ENCODE measurements at places on chromosomes 3 and 15. TPM values are rescaled to one million over a fixed set of nuclear protein-coding genes. Genes with fewer than 3 reads are reported as not detected.

The UBA7 gene
- 86.4 TPM for total RNA-seq

The IL17RB gene
- 1.1 TPM for total RNA-seq

The NR2E3 gene
- total RNA-seq, result not detected

The IL17RD gene
- total RNA-seq, result 0.02 TPM

The GOLGA8N gene
- 1.3 TPM for total RNA-seq

The SUSD5 gene
- not detected for total RNA-seq

The SLC6A20 gene
- total RNA-seq, result not detected

The PFKFB4 gene
- total RNA-seq, result 22.4 TPM

The PRSS50 gene
- not detected for total RNA-seq

The NUTM1 gene
- total RNA-seq, result not detected

DNA sequence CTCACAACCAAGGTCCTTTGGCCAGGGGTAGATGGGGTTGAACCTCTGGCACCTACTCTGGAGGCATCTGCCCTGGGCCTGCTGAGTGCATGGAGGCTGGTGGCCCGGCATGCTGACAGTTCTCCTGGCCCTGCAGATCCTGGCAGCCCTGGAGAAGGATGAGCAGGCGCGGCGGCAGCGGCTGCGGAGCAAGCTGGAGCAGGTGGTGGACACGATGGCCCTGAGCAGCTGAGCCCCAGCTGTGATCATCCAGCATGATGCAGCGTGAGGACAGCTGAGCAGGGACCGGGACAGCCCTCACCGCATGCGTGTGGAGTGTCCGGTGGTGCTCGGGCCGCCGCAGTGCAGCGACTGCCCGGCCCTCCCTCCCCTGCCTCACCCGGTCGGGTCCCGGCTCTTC, 50.9 kb downstream of the PLXNA1 start:
- H3K36me3 ChIP-seq, result peaks cover 3% of the 10 kb centered on the region
- H3K27me3 ChIP-seq, result no peaks in the 10 kb centered on the region
- no peak overlapping the region for H3K4me3 ChIP-seq
- DNase-seq, result no peak

DNA sequence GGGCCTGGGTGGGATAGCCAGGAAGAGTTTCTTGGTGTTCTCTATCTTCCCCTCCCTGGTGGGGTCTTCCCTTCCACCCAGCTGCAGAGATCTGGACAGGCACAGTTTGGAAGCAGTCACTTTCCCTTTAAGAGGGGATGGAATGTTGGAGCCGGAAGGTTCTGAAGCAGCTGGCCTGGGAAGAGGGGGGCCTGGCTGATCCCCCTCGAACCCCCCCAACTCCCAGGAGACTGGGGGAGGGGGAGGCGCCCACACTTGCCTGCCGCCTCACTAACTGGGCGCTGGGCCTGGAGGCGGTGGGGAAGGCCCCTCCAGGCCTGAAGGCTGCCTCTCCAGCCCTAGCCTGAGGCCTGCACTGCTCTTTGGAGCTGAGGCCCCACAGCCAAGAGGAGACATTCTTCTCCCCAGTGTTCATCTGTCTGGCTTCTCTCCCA, 1.4 kb downstream of the DVL3 start:
- H3K4me1 ChIP-seq, result peaks cover 22% of the 10 kb centered on the region
- DNase-seq, result no peak
- H3K27me3 ChIP-seq, result no peaks in the 10 kb centered on the region
- peak overlapping the region; percentile 95 for H3K4me3 ChIP-seq
- peaks cover 2% of the 10 kb centered on the region for H3K36me3 ChIP-seq

- no peak overlapping the region for H3K27ac ChIP-seq
- peaks cover 44% of the 10 kb centered on the region for H3K4me1 ChIP-seq
- no peak for DNase-seq
- no peaks in the 10 kb centered on the region for H3K27me3 ChIP-seq
Measured at GRCh38 chr3:171314341-171314740, 145.9 kb downstream of the TNIK start.

GRCh38 chr3:53346514-53346913, 829 bp downstream of the DCP1A start:
- peak overlapping the region; percentile 97 for H3K4me3 ChIP-seq
- peak overlapping the region; percentile 62 for H3K27ac ChIP-seq
- no peak for DNase-seq
- H3K36me3 ChIP-seq, result peaks cover 3% of the 10 kb centered on the region
- H3K27me3 ChIP-seq, result no peaks in the 10 kb centered on the region
- H3K4me1 ChIP-seq, result peaks cover 20% of the 10 kb centered on the region

DNA sequence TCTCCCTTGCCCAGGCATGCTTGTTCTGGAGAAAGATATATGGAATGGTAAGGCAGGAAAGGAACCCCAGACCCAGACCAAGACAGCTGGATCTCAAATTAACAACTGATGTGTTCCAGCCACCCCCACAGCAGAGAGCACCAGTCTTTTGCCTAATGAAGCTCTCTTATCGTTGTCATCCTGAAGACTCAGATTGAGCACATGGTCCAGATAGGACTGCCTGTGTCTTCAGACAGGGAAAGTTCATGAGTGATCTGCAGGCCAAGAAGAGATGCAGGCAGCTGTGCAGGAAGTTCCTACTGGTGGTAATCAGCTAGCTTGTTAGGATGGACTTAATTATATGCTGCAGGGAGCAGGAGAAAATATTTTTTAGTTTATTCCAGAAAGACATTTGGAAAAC, 53.3 kb downstream of the PPP2R3A start:
- no peaks in the 10 kb centered on the region for H3K36me3 ChIP-seq
- H3K4me1 ChIP-seq, result no peaks in the 10 kb centered on the region
- DNase-seq, result no peak
- H3K4me3 ChIP-seq, result no peak overlapping the region
- H3K27me3 ChIP-seq, result peaks cover 17% of the 10 kb centered on the region

GRCh38 chr3:54783611-54784010, 144.2 kb downstream of the LRTM1 start:
- peaks cover 2% of the 10 kb centered on the region for H3K27me3 ChIP-seq
- H3K4me1 ChIP-seq, result no peaks in the 10 kb centered on the region
- no peak overlapping the region for H3K4me3 ChIP-seq
- DNase-seq, result no peak
- H3K27ac ChIP-seq, result no peak overlapping the region

GRCh38 chr3:142009029-142009428, 132.6 kb downstream of the ATP1B3 start:
- H3K4me1 ChIP-seq, result no peaks in the 10 kb centered on the region
- no peaks in the 10 kb centered on the region for H3K36me3 ChIP-seq
- H3K4me3 ChIP-seq, result no peak overlapping the region
- H3K27ac ChIP-seq, result no peak overlapping the region
- DNase-seq, result no peak

DNA sequence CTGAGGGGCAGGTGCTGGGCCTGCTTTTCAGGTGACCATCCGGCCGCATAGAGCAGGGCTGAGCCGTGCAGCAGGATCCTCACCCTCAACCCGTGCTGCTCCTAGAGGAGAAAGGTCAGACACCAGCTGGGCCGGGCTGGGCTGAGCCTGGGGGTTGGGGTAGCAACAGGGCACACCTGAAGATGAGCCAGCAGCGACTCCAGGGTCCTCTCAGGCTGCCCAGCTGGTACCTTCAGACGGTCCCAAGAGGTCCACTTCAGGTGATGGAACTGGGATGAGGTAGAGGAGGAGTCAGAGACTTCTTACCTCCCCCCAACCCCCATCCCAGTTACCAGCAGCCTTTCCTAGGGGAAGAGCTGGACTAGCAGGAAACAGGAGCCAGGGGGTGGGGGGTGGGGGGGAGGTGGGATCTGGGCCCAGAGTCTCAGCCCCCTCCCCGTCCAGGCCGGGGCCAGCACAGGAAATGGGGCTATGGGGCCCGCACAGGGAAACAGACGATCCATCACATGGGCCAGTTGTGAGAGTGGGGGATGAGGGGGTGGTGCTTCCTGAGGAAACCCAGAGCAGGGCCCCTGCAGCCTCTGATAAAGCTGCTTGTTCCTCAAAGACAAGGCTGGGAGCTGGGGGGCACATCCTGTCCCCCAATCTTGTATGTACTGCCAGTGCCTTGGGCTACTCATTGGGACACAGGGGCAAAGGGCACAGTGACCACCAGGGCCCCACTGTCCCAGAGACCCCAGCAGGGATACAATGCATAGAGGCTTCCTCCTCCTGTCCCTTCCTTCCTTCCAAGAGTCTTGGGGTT, 3.0 kb downstream of the INKA1 start:
- peaks cover 43% of the 10 kb centered on the region for H3K4me1 ChIP-seq
- DNase-seq, result peak; percentile 61
- no peaks in the 10 kb centered on the region for H3K36me3 ChIP-seq

DNA sequence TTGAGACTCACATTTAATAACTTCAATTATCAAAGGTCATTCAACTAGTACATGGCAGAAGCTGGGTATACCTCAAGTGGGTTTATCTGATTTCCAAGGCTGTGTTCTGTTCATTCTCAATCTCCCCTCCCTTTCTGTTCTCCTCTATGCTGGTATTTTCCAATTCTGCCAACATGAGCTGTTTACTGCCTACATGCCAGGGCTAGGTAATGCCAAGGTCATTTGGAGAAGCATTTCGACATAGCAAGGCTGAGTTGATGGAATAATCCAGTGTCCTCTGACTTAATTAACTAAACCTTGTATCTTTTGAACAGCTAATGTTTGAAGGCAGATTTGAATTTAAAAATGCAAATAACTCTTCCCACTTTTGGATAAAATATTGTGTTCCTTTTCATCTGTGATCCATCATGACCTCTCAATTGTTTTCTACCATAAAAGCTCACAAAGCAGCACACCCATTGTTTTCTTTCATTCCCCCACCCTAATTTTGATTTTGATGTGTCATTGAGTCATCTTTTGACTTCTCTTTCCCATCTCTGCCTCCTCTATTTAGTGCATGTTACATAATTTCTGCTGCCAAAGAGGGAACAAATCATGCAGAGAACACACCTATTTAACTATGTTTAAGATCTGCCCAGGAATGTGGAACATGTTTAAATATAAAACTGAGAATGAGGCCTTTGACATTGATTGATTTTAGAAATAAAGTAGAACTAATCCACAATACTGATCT, 308.8 kb upstream of the NR2E3 start:
- H3K4me1 ChIP-seq, result no peaks in the 10 kb centered on the region
- H3K27ac ChIP-seq, result no peak overlapping the region
- H3K27me3 ChIP-seq, result peaks cover 18% of the 10 kb centered on the region
- no peaks in the 10 kb centered on the region for H3K36me3 ChIP-seq
- DNase-seq, result no peak

- H3K4me3 ChIP-seq, result no peak overlapping the region
- H3K4me1 ChIP-seq, result no peaks in the 10 kb centered on the region
- no peak overlapping the region for H3K27ac ChIP-seq
- H3K27me3 ChIP-seq, result peaks cover 22% of the 10 kb centered on the region
Measured at GRCh38 chr15:65963911-65964482, 94.7 kb downstream of the RAB11A start.

- peaks cover 13% of the 10 kb centered on the region for H3K36me3 ChIP-seq
- H3K27me3 ChIP-seq, result no peaks in the 10 kb centered on the region
- DNase-seq, result no peak
- H3K4me3 ChIP-seq, result peak overlapping the region; percentile 79
- H3K27ac ChIP-seq, result peak overlapping the region; percentile 56
Measured at GRCh38 chr3:126476166-126477060, 722 bp upstream of the ZXDC start.

- no peak overlapping the region for H3K4me3 ChIP-seq
- peaks cover 35% of the 10 kb centered on the region for H3K27me3 ChIP-seq
- H3K36me3 ChIP-seq, result no peaks in the 10 kb centered on the region
- no peak overlapping the region for H3K27ac ChIP-seq
- DNase-seq, result no peak
- H3K4me1 ChIP-seq, result peaks cover 5% of the 10 kb centered on the region
Measured at GRCh38 chr15:80682201-80682600, 12.9 kb upstream of the ABHD17C start.

DNA sequence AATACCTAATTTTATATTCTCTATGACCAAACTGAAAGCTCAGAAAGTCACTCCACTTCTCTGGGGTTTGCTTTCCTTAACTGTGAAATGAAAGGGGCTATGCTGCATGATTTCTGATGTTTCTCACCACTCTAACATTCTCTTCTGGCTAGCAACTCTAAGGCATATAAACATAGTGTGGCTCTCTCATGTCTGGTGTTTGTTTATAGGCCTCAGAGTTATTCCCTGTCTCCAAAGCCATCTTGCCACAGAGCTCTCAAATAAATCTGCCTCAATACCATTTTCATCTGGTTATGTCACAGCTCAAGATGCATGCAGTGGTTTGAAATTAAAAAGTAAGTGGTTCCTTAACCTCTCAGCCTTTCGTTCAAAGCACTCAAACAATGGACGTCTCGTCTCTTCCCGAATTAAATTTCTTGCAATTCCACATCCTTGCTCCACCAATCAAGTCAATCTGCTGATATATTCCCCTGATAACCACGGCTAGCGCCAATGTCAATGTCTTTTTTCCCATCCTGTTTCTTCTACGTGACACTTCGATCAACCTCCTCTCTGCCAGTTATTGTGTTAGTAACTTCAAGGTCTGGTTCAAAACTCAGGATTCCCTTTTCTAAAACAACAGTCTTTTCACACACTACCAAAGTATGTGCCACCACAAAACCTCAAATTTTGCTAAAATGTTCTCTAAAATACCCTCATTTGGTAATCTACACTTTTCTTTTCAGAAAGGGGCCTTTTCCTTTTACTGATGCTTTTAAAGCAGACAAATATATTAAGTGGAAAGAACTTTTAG, 16.0 kb downstream of the TOMM70 start:
- H3K4me3 ChIP-seq, result no peak overlapping the region
- no peaks in the 10 kb centered on the region for H3K27me3 ChIP-seq
- H3K4me1 ChIP-seq, result peaks cover 7% of the 10 kb centered on the region
- DNase-seq, result no peak
- no peak overlapping the region for H3K27ac ChIP-seq

DNA sequence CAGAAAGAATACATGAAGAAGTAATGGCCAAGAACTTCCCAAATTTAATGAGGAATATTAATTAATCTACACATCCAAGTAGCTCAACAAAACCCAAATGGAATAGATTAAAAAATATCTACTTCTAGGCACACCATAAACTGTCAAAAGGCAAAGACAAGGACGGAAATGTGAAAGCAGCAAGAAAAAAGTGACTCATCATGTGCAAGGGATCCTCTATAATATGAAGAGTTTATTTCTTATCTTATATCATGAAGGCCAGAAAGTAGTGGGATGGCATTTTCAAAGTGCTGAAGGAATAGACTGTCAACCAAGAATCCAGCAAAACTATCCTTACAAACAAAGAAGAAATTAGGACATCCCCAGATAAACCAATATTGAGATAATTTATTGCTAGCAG, 73.9 kb upstream of the PRICKLE2 start:
- no peaks in the 10 kb centered on the region for H3K4me1 ChIP-seq
- no peak overlapping the region for H3K27ac ChIP-seq
- DNase-seq, result no peak
- H3K27me3 ChIP-seq, result peaks cover 5% of the 10 kb centered on the region
- no peaks in the 10 kb centered on the region for H3K36me3 ChIP-seq
- H3K4me3 ChIP-seq, result no peak overlapping the region

GRCh38 chr3:176378789-176379188, 818.5 kb downstream of the TBL1XR1 start:
- no peaks in the 10 kb centered on the region for H3K36me3 ChIP-seq
- no peaks in the 10 kb centered on the region for H3K4me1 ChIP-seq
- DNase-seq, result no peak
- H3K27ac ChIP-seq, result no peak overlapping the region
- H3K27me3 ChIP-seq, result no peaks in the 10 kb centered on the region

- H3K4me1 ChIP-seq, result peaks cover 54% of the 10 kb centered on the region
- H3K27ac ChIP-seq, result no peak overlapping the region
- DNase-seq, result no peak
- H3K27me3 ChIP-seq, result peaks cover 1% of the 10 kb centered on the region
- no peak overlapping the region for H3K4me3 ChIP-seq
Measured at GRCh38 chr15:60118146-60118545, 114.0 kb downstream of the FOXB1 start.

Data from activated CD4-positive, alpha-beta memory T cell treated with anti-CD3 and anti-CD28 coated beads for 36 hours (primary cell).